Right lobe of liver (tissue), 6 donors: ENCODE measurements at places on chromosomes 3 and 15.

DNA sequence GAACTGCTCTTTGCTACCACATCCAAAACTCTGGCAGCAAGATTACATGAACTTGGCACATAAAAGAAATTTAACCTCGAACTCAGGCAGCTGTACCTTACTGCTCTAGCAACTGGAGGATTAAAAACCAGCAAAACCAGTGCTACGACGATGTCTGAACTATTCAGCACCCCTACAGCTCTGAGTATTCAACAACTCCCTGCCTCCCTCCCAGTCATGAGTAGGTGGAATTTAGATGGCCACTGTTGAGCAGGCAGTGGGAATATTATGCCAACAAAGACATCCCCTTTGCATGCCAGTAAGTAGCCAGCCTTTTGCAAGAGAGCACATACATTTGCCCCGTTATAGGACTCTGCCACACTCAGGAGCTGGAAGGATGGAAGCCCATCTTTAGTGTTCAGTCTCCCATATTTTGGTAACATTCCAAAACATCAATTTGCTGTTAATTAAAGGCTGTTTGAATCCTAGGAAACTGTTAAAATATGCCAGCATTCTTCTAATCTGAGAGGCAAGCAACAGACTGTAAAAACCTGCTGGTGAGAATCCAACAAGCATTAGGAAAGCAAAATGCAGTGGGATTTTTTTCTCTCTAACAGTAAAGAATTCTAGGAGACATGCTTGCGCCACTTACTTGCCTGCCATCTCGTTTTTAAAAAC, 85.4 kb downstream of the ZNF385D start:
- H3K27me3 ChIP-seq: no peaks in the 10 kb centered on the region
- no peaks in the 10 kb centered on the region for H3K36me3 ChIP-seq
- H3K4me1 ChIP-seq: no peaks in the 10 kb centered on the region
- no peak for DNase-seq

DNA sequence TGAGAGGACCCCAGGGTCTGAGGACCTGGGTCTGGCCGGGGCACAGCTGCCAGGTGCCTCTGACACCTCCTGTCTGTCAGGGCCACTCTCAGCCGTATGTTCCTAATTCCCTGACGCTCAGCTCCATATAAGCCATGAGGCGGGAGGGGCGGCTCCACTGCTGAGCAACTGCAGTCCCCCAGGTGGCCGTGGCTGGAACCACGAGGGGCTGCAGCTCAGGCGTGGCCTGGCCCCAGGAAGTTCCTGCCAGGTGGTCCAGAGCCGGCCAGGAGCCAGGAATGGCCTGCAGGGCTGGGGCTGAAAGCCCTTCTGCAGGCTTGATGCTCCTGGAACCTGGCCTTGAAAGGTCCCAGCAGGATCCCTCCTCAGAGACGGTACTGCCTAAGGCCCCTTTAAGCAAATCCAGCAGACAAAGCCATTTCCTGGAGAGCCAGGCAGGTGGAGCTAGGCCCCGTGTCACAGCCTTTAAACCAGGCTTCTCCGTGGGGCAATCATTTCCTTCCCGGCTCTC, 118.0 kb downstream of the CHSY1 start:
- H3K27me3 ChIP-seq: no peaks in the 10 kb centered on the region
- H3K27ac ChIP-seq: no peak overlapping the region
- no peaks in the 10 kb centered on the region for H3K36me3 ChIP-seq
- peak; percentile 12 for DNase-seq

DNA sequence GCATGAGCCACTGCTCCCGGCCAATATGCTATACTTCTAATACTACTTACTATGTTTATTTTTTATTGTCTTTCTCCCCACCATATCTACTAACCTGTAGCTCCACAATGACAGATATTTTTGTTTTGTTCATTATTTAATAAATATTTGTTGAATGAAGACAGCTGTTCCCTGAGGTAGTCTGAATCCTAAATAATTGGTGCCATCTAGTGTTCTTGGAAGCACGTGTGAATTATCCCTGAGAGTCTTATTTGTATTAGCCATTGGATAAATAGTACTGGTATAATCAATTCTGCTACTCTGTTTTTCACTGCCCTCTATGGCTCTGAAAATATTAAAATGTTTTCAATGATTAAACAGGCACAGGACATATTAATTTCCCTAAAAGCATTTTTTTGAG, 5.6 kb upstream of the APPL1 start:
- no peaks in the 10 kb centered on the region for H3K36me3 ChIP-seq
- no peaks in the 10 kb centered on the region for H3K27me3 ChIP-seq
- no peak overlapping the region for H3K27ac ChIP-seq
- no peak overlapping the region for H3K4me3 ChIP-seq

- H3K4me3 ChIP-seq: no peak overlapping the region
- no peaks in the 10 kb centered on the region for H3K27me3 ChIP-seq
- DNase-seq: no peak
- no peaks in the 10 kb centered on the region for H3K4me1 ChIP-seq
Observed at GRCh38 chr3:65732051-65732935, 306.4 kb downstream of the MAGI1 start.

DNA sequence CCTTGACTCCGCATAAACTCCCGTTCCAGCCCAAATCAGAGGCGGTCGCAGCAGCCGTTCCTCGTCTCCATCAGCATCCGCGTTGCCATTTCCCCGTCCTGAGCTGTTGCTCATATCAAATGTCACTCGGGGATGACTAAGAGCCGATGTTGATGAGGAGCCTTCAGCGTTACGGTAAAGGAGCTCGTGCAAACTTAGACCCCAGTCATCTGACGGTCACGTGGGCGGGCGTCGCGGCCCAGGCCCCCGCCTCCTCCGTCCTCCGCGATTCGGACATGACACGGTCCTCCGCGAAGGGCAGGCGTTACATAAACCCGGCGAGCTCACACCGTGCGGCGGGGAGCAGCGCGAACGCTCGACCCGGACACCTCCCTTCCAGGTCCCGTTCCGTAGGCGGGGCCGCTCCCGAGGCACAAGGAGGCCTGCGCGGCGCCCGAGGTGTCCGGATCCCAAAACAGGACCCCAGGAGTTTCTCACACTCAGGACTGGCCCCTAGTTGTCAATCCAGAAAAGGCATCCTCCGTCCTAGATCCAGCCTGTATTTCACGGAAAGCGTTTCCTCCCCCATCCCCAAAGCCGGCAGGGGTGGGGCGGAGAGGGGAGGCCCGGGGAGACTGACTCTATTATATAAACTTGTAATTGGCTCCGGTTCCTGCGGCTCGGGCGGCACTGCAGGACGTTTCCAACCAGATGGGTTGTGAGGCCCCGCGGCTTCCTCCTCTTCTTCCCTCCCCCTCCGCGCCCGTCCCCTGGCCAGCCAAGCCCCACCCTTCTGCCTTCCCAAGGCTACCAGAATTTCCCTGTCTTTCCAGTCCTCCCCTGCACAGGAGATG, 100.0 kb upstream of the IGF1R start:
- DNase-seq: peak; percentile 50
- H3K4me3 ChIP-seq: peak overlapping the region; percentile 45
- no peaks in the 10 kb centered on the region for H3K36me3 ChIP-seq
- no peaks in the 10 kb centered on the region for H3K4me1 ChIP-seq

DNA sequence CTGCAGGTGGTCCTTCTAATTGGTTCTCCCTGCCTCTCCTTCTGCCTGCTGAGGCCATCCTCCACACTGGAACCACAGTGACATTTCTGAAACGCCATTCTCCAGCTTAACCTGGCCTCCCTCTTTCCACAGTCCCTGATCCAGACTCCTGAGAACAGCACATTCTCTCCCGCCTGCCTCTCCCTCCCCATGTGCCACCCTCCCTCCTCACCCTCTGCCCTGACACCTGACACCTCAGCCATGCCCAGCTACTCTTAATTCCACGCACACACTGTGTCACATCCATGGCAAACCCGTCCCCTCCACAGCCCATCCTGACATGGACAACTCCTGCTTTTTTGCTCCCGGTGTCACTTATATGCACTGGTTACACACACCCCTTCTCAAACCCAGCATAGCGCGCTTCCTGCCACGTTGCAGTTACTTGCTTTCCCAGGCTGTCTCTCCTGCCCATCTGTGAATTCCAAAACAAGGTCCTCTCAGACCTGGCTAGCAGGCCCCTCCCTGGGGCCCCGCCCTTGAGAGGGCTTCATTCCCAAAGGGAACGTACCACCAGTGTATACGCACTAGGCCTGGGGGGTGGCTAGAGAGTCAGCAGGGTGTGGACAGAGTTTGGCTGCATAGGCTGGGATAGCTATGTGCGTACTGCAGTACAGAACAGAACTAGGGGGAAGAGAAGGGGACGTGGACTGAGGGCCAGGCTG, 92.7 kb upstream of the BLM start:
- peaks cover 34% of the 10 kb centered on the region for H3K36me3 ChIP-seq
- DNase-seq: no peak
- H3K27ac ChIP-seq: no peak overlapping the region
- H3K27me3 ChIP-seq: no peaks in the 10 kb centered on the region
- H3K4me1 ChIP-seq: no peaks in the 10 kb centered on the region

DNA sequence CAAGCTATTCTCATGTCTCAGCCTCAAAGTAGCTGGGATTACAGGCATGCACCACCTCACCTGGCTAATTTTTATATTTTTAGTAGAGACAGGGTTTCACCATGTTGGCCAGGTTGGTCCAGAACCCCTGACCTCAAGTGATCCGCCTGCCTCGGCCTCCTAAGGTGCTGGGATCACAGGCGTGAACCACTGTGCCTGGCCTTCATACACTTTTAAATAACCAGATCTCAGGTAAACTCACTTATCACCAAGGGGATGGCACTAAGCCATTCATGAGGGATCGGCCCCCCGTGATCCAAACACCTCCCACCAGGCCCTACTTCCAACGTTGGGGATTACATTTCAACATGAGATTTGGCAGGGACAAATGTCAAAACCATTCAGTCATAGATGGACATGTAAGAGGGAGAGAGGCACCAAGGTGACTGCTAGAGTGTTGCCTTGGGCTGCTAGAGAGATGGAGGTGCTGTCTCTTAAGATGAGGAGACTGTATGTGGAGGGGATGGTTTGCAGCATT, 13.3 kb upstream of the DOCK3 start:
- H3K4me3 ChIP-seq: no peak overlapping the region
- no peak for DNase-seq
- no peaks in the 10 kb centered on the region for H3K36me3 ChIP-seq

GRCh38 chr15:65611888-65612615, 1.1 kb upstream of the INTS14 start:
- no peaks in the 10 kb centered on the region for H3K4me1 ChIP-seq
- no peaks in the 10 kb centered on the region for H3K36me3 ChIP-seq
- H3K27me3 ChIP-seq: no peaks in the 10 kb centered on the region

- no peaks in the 10 kb centered on the region for H3K36me3 ChIP-seq
- no peak overlapping the region for H3K27ac ChIP-seq
- H3K4me1 ChIP-seq: no peaks in the 10 kb centered on the region
- H3K27me3 ChIP-seq: no peaks in the 10 kb centered on the region
- no peak for DNase-seq
Observed at GRCh38 chr15:87267798-87268197, 988.7 kb downstream of the NTRK3 start.

DNA sequence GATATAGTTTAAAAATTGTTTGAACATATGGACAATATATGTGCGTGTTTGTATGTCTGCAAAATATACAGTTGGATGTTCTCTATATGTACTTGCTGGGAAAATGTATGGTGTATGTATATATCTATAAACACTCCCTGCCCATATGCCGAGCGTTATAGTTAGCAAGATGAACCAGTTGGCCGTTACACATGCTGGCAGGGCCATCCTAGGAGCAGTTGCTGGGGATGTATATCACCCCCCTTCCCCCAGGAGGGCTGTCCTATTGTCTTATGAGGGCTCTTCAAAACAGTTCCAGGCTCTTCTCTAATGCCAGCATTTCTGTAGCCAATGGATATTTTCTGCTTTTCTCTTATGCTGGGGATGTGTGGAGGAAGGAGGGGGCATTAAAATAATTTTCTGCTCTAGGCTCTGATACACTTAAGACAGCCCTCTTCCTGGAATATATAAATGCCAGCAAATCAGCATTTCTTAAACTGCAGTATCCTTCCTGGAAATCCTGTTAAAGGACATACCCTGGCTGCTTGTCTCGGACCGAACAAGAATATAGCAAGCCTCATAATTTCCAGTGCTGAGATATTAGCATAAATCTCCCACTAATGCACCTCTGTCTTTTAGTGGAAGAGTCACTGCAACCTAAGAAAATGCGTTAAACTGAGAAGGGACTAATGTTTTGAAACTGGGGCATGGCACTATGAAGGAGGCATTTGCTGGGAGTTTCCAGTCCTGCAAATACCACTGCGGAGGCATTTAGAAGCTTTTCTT, 134.4 kb downstream of the MDFIC2 start:
- no peaks in the 10 kb centered on the region for H3K36me3 ChIP-seq
- H3K4me3 ChIP-seq: no peak overlapping the region
- no peak overlapping the region for H3K27ac ChIP-seq
- no peaks in the 10 kb centered on the region for H3K4me1 ChIP-seq

DNA sequence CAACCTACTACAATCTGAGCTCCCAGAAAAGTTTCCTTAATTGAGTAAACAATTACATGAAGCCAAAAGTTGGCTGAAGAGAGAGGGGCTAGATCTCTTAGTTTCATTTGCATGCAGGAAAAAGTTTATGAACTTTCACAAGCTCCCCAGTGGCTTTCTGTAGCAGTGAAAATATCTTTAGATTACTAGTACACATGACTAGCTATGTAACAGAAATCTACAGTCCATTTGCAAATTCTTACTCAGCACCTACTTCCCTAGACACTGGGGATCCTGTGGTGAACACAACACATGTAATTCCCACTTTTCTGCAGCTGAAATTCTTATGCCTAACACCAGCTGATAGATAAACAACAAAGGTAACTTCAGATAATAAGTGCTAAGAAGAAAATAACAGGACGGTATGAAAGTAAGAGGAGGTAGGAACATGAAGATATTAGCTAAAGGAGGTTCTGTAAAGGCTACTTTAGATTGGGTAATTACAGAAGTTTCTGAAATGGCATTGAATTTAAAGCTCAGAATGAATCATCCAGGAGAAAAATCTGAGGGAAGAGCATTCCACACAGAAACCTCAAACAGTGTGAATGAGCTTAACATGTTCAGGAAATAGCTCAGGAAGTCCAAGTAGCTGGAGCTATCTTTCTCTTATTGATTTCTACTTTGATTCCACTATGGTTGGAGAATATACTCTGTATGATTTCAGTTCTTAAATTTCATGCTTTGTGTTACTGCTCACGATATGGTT, 204.8 kb downstream of the MAGI1 start:
- no peak overlapping the region for H3K4me3 ChIP-seq
- H3K27me3 ChIP-seq: no peaks in the 10 kb centered on the region
- no peaks in the 10 kb centered on the region for H3K36me3 ChIP-seq
- no peak for DNase-seq
- peak overlapping the region; percentile 25 for H3K27ac ChIP-seq

- DNase-seq: peak; percentile 59
- no peaks in the 10 kb centered on the region for H3K36me3 ChIP-seq
- peak overlapping the region; percentile 84 for H3K4me3 ChIP-seq
- H3K4me1 ChIP-seq: no peaks in the 10 kb centered on the region
- H3K27ac ChIP-seq: peak overlapping the region; percentile 93
- no peaks in the 10 kb centered on the region for H3K27me3 ChIP-seq
Observed at GRCh38 chr3:130894130-130894985, 474 bp downstream of the ATP2C1 start.

GRCh38 chr3:152452318-152452717, 183.6 kb downstream of the MBNL1 start:
- no peak overlapping the region for H3K4me3 ChIP-seq
- peaks cover 5% of the 10 kb centered on the region for H3K4me1 ChIP-seq
- DNase-seq: no peak

- H3K4me1 ChIP-seq: no peaks in the 10 kb centered on the region
- H3K4me3 ChIP-seq: no peak overlapping the region
- H3K36me3 ChIP-seq: no peaks in the 10 kb centered on the region
- no peak overlapping the region for H3K27ac ChIP-seq
Observed at GRCh38 chr3:44962621-44963393, 13.2 kb downstream of the ZDHHC3 start.
